Kidney glomerular epithelial cell (primary cell): ENCODE measurements at places on chromosomes 2 and 18.

- DNase-seq = no peak
Measured at GRCh38 chr2:120288016-120288373, 35.3 kb downstream of the RALB start.

- no peak for DNase-seq
Measured at GRCh38 chr2:172333235-172333977, 94.0 kb upstream of the ITGA6 start.

- DNase-seq = no peak
Measured at GRCh38 chr18:22296304-22296703, 121.4 kb downstream of the CTAGE1 start.

DNA sequence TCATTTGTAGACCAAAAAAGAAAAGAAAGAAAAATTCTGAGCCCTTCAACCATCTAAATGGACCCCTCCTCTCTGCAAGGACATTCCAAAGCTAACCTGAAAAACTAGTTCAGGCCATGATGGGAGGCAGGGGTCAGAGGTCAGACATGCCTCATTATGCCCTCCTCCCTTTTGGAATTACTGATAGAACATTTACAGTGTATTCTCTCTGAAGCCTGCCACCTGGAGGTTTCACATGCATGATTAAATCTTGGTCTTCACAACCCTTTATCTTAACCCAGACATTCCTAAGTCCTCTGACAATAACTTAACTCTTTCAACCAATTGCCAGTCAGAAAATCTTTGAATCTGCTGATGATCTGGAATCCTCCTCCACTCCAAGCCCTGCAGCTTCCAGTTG is 86.0 kb downstream of the SPP2 start:
- peak; percentile 88 for DNase-seq

- no peak for DNase-seq
Measured at GRCh38 chr18:9914334-9914583, 443 bp downstream of the VAPA start.

DNA sequence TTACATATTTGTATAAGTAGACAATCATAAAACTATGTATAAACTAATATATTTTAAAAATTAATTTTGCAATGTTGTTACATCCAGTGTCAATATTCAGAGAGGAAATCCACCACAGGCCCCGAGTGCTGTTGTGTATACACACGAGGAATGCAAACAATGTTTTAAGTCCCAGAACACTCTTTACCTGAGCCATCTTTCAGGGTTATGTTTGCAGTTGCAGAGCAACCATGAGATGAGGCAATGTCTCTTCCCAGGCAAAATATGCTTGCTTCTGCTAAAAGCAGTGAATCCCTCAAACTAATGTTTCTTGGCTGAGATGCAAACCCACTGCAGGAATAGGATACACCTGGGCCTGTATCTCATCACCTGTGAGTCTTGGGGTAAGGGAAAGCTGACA is 91.3 kb downstream of the ASXL2 start:
- no peak for DNase-seq

GRCh38 chr2:55269645-55269990 is 587 bp upstream of the MTIF2 start:
- peak; percentile 3 for DNase-seq

GRCh38 chr18:23228102-23229061 is 93.1 kb downstream of the CABLES1 start:
- peak; percentile 50 for DNase-seq

- DNase-seq = no peak
Measured at GRCh38 chr2:75466708-75467311, 93.9 kb downstream of the EVA1A start.

GRCh38 chr18:74748809-74749208 is 151.1 kb downstream of the ZNF407 start:
- DNase-seq = no peak

DNA sequence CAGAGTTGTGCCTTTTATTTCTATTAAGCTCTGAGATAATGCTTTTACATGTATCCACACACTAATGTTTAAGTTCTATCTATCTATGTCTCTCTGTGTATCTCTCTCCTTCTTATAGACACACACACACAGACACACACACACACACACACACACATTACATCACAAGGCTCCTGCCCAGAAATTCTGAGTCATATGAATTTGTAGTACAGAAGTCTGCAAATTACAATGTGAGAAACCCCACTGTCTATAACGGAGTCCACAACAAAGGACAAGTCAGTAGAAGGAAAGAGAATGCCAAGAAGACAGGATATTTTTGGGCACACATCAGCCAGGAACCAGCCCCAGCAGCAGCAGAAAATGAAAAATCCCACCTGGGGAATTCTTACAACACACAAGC is 142.4 kb downstream of the EN1 start:
- DNase-seq = no peak
